Suprapubic skin (tissue), 4 donors: ENCODE measurements at places on chromosomes 5 and 9.

DNA sequence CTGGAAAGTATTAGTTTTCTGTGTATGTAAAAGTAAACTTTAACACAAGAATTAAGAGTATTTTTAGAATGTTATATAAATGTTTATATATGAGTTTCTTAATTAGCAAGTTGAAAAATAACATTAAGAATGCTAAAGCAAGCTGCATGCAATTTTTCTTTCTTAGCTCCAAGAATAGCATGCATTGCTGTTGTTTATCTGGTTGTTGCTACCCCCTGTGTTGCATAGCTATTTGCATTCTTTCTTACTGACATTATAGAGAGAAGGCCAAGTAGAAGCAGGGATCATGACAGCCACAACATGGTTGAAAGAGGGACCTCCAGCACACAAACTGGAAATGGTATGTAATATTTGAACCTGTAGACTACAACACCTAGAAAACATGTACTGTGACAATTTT lies 94.8 kb downstream of the ERCC6L2 start:
- DNase-seq: no peak

DNA sequence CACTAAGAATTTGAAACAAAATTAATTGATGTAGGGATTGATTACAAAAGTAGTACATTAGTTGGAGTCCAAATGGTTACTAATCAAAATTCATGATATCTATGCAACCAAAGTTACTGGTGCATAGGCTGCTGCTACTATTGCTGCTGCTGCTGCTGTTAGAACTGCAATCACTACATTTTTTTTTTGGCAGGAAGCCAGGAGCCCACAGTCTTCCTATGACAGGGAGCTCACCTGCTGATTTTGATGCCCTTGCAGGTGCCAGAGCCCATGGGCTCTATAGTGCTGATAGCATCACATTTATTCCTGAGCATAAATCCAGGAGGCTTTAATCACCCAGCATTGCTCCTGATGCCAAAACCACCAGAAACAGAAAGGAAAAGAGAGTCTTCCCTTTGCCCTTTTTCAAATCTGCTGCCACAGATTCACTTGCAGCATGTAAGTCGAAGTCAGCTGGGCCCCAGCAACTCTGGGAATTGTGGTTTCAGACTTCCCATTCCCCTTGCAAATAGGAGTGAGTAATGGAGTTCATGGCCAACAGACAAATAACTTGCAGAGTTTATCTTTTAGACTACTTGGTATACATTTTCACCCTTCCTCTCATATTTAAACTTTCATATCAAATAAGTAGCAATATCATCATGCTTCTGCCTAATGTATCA lies 17.6 kb downstream of the SLCO6A1 start:
- no peak for DNase-seq

DNA sequence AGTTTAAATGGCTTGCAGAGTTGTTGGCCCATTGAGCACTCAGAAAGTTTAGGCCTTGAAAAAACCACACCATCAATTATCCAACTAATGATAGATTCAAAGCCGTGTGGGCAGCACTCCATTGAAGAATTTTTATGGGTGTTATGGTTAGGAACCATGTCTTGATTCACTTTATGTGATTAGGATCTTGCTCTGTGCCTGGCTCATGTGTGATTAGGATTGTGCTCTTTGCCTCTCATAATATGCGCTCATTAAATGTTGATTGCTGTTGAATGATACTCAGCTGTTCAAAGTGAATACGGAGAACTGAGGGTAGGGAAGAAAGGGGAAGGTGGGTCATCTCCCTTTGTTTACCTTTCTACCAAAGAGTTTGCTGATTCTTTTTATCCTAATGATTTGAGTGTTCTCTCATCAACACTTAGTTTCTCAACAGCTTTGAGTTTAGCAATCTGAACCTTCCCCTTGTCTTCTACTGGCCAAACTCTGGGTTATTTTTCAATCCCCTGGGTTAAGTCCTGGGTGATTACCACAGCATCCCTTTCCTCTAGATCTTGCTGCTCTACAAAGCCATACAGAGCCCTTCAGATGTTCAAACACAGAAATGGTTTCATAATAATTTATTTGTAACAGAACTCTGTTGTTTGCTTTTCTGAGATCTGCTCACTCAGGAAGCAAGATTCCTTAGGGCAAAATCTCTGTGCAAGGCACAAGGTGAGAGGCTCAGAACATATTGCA lies 668.8 kb upstream of the RGMB start:
- no peak for DNase-seq

- no peak for DNase-seq
These were observed at the start of gene F2R for GRCh38 chr5:76715736-76716455. Gene F2R (plus strand): TSS chr5:76716126. CDS start chr5:76716308, 182 bp downstream.

DNA sequence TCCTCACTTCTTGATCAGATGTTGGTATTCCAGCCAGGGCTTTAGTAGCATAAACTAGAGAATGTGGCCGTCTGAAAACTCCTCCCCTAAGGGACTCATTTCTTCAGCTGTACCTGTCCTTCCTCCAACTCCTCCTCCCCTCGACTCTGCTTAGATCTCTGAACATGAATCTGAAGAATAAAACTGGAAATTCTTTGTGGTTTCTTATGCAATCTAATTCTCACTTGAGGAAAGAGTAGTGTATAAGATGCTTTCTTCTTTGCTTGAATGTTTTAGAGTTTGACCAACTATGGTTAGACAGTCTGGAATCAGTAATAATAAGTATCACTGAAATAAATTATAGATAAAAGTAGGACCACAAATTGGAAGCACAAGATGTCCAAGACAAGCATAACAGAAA lies 128.5 kb downstream of the LRRC70 start:
- DNase-seq: no peak

DNA sequence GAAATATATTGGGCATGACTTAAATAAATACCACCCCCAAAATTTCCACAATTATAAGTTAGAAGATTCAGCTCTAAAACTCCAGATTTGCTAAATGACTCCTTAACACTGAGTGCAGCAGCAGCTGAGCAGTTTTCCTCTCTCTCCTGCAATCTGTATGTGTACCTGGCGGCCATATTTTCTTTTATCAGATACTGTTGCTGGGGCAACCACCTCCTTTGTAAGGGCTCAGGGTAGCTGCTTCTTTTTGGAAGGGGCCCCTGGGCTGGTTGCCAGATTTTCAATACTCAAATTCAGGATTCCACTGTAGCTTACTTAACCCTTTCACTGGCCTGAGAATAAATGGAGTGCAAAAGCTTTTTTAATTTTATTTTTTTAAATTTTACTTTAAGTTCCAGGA lies 197.0 kb downstream of the TAF11L14 start:
- no peak for DNase-seq

GRCh38 chr9:96122282-96122681 lies 179.7 kb downstream of the HSD17B3 start:
- no peak for DNase-seq

DNA sequence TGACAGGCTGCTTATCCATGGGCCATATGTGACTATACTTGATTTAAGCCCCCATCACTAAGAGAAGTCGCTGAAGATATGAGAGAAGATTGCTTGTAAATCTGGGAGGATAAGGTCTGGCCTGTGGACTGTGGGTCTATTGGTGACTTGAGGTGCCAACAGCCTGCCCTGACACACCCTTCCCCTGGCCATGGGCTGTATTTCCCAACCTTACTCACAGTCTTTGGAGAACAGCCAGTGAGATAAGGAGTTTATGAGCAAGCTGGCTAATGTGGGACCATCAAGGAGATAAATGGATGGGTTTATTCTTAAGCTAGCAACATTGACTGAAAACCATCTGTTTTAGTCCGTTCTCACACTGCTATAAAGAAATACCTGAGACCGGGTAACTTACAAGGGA lies 231.3 kb downstream of the ZSWIM6 start:
- DNase-seq: no peak

GRCh38 chr5:9555961-9556360 lies 10.1 kb upstream of the SEMA5A start:
- no peak for DNase-seq

DNA sequence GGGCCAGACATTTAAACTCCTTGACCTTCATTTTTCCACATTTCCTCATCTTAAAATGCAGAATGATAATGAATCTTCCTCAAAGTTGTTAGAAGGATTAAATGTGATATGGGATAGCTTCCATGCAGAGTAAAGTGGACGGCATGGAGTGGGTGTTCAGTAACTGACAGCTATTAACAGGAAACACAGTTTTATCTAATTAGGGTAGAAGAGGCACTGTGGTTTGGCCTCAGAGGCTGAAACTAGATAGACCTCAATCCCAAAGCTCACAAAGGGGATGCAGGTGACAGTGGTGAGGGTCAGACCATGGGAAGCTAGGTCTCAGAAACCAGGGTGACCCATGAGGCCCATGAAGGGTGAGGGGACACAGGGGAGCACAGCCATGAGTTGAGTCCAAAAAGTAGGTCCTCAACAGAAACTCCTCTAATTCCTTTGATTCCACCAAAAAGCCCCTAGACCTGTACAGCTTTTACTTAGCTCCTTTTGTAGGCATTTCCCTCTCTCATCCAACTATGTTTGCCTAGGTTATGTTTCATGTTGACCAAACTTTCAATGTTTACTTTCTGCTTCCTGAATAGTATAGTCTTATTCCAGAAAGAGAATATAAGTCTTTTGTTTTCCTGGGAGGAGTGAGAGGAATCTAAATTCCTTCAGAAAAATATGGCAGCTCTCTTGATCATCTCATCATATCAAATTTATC lies 27.9 kb upstream of the GLDC start:
- no peak for DNase-seq

DNA sequence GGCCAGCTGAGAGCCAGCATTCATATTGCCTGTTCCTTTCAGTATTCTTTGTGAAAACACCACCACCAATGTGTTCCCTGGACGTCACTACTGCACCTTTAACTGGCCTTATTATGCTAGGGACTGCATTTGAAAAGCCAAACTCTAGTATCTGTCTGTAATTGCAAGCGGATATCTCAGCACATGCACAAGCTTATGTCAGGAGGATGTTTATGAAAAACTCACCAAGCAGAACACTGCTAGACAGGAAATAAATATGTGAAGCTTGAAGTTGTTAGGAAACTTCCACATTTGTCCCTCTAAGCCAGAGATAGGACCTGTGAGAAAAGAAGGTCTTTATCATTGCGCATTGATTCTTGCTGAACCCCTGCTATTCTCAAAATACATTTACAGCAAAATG lies 135.4 kb upstream of the CCDC152 start:
- no peak for DNase-seq

- DNase-seq: no peak
These were observed 20.0 kb upstream of the SPATA31E1 start for GRCh38 chr9:87862536-87863268.

DNA sequence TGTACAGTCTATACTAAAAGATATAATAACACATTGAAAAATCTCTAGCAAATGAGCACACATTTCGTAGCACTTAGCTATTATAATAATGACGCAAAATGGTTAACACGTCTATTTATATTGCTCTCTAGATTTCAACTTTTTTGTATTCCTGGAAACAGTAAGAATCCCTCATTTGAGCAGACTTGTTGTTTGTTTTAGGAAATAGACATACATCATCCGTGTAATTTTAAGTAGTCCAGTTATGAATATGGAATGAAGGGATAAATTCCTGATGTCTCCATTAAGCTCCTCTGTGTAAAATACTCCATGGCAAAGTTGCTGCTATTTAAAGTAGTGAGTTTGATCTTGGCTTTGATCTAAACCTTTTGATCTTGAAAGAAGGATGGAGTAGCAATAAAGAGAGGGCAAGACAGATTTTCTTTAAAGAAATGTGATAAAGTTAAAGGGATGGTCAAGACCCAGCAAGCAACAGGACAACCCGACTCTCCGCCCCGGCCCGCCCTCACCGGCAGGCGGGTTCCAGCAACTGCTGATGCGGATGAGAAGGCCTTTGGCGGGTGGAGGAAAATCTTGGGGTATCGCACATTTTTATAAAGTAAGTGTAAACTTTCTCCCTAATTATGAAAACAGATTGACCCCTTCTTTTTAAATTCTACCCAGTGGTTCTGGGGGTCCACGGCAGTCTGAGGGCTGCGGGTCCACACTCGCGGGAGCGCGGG lies 277.4 kb downstream of the AOPEP start:
- DNase-seq: no peak

GRCh38 chr9:134418354-134418753 lies 92.1 kb downstream of the RXRA start:
- DNase-seq: no peak

- DNase-seq: no peak
These were observed 86.9 kb upstream of the PITX1 start for GRCh38 chr5:135120951-135121350.

DNA sequence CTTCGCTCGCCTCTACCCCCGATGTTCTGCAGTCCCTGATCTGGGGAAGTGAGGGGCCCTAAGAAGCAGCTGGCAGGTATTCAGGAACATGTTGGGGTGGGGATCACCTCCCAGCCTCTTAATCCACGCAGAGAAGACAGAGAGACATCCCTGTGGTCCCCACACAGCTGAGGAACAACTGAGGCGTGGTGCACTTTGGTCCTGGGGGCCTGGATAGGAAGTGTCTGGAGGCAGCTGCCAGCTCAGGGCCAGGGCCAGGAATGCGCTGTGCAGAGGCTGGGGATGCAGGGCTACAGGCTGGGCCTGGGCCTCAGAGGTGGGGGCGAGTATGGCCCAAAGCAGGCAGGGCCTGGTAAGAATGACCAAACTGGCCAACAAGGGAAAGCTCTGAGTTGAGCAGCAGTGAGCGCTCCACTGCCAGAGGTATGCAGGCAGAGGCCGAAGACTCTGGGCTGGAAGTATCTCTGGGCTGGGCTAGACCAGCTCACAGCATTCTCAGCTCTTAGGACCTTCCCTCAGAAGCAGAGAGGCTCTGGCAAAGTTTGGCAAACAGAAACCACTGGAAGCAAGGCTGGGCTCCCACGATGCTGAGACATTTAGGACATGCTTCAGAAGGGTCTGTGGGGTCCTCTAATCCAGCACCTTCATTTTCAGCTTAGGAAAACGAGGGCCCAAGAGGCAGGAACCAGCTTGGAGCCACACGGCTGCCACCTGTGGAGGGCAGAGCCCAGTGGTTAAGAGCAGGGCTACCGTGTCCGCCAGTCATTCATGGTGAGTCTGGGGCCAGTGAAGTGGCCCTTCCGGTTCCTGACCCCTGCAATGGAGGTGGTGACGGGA lies 174.4 kb downstream of the GAPVD1 start:
- no peak for DNase-seq

DNA sequence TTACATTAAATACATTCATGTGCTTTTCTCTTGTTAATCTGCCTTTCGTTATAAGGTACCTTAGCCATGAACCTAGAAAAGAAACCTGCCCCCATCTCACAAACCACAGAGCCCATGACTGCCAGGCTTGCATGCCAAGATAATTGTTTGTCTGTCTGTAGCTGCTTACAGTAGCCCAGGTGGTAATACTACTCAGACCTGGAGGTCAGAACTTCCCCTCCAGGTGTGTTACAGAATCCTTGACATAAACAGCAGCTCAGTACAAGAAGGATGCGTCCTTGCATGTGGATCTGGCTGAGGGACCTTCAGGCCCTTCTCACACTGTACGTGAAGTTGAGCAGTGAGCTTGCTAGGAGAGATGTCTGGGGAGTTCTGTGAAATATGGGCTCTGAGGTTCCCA lies 291.4 kb downstream of the CSNK1G3 start:
- DNase-seq: no peak
